ENCODE measurements at places on chromosomes 13 and 19. TPM values are rescaled to one million over a fixed set of nuclear protein-coding genes. Genes with fewer than 3 reads are reported as not detected.

C3 gene
- 23.4 TPM for polyA plus RNA-seq

PGLYRP1 gene
- polyA plus RNA-seq, result 0.67 TPM

KHSRP gene
- 231 TPM for polyA plus RNA-seq

PRR22 gene
- polyA plus RNA-seq, result 1.8 TPM

AMER2 gene
- polyA plus RNA-seq, result 0.25 TPM

C19orf38 gene
- 1.7 TPM for polyA plus RNA-seq

DNA sequence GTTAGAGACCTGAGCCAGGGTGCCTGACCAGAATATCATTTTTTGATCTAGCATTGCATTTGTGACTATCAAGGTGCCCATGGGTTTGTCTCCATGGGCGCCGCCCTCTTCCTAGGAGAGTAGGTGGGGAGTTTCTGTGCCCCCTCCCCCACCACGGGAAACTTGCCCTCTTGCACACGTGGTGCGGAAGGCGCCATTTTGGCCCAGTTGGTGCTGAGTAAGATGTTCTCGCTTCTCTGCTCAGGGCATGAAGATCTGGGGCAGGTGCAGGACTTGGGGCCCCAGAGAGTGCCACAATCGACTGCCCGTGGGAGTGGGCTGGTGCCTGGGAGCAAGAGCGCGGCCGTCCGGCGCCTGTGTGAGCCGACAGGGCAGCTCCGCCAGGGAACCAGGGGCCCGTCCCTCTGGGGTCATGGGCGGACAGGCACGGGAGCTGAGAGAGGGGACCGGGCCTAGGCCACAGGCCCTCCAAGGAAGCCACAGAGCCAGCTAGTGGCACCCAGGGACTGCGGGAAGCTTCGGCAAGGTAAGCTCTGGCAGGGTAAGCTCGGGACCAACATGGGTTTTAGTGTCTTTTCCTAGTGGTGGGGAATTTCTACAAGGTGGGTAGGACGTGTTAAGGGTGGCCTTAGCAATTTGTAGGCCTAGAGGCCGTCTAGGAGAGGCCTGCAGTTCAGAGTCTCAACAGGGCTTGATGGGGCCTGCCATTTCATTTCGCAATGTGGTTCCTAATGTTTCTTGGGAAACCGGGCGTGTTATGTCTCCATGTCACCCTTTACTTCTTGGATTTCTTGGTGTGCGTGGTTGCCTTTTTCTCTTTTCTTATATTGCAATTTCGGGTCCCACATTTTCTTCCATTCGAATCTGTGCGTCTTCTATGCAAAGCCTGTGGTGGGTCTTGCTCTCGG is 14.5 kb downstream of the SACS start:
- no peak for DNase-seq

- no peak for DNase-seq
Measured at GRCh38 chr19:5039642-5040543, 71.0 kb downstream of the KDM4B start.

GRCh38 chr13:75365724-75366173 is 116.2 kb downstream of the TBC1D4 start:
- DNase-seq, result no peak

DNA sequence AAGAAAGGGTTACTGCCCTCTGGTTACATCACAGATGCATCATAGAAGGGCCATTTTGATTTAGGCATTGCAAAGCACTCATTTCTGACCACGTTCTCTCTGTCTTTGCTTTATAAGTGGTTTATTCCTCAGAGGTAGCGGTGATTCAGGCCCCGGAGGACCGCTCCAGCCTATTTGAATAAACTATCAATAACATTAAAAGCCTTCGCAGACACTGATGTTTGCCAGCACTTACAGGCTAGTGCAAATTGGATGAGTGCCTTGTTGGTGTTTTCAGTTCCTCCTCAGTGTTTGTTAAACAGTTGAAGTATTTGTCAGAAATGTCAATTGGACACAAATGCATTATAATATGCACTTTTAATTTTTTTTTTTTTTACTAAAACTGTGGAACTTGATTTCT is 120.2 kb downstream of the RXFP2 start:
- no peak for DNase-seq

DNA sequence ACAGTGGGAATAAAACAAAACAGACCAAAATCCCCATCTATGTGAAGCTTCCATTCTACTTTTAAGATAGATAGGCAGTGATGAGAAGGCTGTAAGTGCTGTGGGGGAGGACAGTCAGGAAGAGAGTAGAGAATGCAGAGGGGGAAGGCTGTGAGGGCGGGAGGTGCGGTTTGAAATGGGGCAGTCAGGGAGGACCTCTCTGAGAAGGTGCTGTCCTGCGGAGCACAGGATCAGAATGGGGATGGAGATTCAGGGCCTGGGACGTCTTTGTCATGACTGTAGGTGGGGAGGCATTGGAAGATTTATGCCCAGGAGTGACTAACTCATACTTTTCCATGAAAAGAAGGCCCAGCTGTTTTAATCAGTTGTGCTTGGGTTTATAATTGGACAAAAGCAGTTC is 3.9 kb upstream of the GPR183 start:
- DNase-seq, result no peak

GRCh38 chr13:95276037-95276505 is 25.2 kb downstream of the ABCC4 start:
- no peak for DNase-seq

GRCh38 chr19:6276447-6276846 is 3.3 kb downstream of the MLLT1 start:
- DNase-seq, result no peak

GRCh38 chr19:41220811-41221210 is 1.8 kb downstream of the AXL start:
- DNase-seq, result no peak

DNA sequence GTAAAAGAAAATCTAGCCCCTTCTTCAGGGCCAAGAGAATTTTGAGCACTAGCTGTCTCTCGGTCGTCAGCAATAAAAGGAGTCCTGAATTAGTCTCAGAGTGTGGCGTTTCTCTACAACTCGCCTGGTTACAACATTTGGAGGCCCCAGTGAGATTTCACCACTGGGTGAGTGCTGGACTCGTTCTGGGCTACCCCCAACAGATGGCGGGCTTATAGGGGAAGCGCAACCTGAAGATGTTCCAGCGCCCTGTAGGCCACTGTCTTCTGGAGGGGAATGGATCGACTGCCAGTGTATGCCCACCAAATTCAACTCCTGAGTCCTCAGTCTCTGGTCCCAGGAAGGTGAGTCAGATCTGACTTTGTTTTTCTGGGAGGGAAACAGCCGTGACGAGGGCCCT is 11.7 kb upstream of the ZNF181 start:
- no peak for DNase-seq

DNA sequence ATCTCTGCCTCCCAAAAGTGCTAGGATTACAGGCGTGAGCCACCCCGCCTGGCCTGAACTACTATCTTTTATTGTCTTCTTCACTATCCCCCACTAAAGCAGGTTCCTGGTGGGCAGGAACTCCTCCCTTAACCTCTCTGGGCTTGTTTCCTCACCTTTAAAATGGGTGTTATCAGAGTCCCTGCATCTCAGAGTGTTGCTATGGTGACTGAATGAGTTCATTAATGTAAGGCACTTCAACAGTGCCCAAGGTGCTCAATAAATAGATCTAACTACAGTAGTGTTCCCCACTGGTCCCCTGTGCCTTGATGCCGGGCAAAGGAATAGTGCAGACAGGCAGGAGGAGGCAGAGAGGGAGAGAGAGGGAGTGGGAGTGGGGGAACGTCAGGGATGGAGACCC is 20.5 kb downstream of the CCDC97 start:
- no peak for DNase-seq

- DNase-seq, result no peak
Measured at GRCh38 chr19:42216653-42217519, 591 bp downstream of the DEDD2 start.

- no peak for DNase-seq
Measured at GRCh38 chr19:55173714-55174409, 6.2 kb downstream of the SYT5 start.

DNA sequence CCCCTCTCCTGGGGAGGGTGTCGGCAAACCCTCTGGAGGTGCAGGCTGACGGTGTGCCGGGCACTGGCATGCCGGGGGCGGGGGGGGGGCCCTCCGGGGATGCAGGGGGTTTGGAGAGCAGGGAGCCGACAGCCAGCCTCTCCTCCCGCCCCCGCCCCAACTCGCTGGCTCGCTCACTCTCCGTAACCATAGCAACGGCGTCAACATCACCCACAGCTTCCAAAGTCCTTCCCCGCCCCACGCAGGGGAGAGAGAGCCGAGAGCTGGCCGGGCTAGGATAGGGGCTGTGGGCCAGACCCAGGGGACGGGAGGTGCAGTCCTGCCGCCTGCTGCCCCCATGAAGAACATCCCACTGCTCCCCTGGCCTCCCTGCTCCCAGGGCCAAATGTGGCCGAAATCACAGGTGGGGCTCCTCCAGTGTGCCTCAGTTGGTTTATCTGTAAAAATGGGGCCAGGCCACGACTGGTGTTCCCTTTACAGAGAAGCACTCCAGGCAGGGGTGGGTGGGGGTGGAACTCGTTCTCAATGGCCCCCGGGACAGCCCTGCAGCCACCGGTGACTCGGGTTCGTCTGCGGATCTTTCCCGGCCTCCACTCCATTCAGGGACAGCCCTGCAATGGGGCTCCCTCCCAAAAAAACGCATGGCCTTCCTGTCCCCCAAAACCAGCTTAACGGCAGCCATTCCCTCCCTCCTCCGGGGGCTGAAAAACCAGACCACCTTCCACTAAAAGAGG is 3.2 kb downstream of the KLF16 start:
- no peak for DNase-seq

DNA sequence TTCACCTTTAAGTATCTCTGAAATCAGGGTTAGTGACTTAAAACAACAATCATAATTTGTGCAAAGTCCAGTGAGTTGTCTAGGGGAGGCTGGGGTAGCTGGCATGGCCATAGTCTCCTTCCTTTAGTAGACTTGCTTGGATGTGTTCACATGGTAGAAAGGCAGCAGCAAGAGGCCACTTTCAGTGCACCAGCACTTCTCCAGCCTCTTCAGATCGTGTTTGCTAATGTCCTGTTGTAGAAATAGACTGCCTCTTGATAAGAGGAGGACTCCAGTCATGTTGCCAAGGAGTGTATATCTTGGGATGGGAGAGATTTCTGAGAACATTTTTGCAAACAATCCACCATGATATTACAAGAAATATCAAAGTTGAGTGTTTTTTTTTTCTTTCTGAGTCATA is 22.9 kb downstream of the WDFY2 start:
- DNase-seq, result no peak

DNA sequence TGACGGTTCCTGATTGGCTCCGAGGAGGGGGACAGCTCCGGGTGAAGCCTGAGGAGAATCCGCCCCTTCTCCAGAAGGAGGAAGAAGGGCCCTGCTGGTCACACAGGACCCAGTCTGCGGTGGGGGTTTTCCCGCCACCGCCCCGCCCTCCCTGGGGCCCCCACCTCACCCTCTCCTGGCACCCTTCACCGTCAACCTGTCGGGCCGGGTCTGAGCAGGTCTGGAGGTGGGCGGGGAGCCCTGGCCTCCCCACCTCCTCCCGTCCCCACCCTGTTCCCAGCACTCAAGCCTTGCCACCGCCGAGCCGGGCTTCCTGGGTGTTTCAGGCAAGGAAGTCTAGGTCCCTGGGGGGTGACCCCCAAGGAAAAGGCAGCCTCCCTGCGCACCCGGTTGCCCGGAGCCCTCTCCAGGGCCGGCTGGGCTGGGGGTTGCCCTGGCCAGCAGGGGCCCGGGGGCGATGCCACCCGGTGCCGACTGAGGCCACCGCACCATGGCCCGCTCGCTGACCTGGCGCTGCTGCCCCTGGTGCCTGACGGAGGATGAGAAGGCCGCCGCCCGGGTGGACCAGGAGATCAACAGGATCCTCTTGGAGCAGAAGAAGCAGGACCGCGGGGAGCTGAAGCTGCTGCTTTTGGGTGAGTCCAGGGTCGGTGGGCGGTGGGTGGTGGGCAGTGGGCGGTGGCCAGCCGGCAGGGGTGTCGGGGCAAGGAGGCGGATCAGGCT is at the start of gene GNA15:
TSS of gene GNA15 (plus strand) at position 73 of the 723 bp plus-strand sequence. CDS start at position 491, 418 bp downstream.
- no peak for DNase-seq

DNA sequence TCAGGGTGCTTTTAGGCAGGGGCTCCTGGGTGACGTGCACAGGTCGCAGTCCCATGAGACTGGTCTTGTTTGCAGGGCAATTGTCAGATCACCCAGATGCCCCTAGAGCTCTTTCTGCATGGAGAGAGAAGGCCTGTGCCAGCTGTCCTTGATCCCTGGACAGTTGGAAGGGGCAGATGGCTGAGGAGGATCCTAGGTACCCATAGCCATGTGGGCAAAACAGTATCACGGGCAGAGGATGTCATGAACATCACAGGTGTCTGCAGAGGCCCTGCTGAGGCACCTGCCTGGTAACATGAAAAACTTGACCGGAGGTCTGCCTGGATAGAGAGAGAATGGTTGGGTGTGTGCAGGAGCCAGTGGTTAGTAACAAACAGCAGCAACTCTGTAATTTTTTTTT is 99.3 kb downstream of the ZNF536 start:
- DNase-seq, result no peak

GRCh38 chr13:34340534-34340933 is 522.6 kb downstream of the RFC3 start:
- DNase-seq, result no peak

GRCh38 chr19:35860436-35860817 is 3.7 kb downstream of the KIRREL2 start:
- DNase-seq, result no peak

DNA sequence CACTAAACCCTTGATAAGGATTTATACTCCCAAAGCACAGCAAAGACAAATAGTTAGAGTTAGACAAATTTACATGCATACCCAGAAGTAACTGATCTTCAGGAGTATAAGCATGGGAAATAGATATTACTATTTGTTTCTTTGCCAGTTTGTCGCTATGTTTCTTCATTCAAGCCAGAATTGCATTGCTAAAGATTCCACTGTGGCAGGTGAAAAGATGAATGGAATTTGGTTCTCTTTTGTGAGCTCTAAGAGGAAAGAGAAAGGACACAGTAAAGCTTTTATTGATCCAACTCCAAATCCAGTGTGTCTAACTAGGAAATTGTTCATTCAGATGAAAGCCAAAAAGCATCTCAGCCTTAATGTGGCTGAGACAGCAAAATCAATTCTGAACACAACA is 292.3 kb upstream of the SPRY2 start:
- no peak for DNase-seq

- no peak for DNase-seq
Measured at GRCh38 chr19:34555447-34555846, 73.9 kb downstream of the WTIP start.

GRCh38 chr19:17778968-17779929 is 15.7 kb upstream of the B3GNT3 start:
- no peak for DNase-seq
